ENCODE measurements at places on chromosomes 12 and 14.

- no peak for DNase-seq
These were observed 167.9 kb upstream of the NTF3 start for GRCh38 chr12:5264006-5264405.

DNA sequence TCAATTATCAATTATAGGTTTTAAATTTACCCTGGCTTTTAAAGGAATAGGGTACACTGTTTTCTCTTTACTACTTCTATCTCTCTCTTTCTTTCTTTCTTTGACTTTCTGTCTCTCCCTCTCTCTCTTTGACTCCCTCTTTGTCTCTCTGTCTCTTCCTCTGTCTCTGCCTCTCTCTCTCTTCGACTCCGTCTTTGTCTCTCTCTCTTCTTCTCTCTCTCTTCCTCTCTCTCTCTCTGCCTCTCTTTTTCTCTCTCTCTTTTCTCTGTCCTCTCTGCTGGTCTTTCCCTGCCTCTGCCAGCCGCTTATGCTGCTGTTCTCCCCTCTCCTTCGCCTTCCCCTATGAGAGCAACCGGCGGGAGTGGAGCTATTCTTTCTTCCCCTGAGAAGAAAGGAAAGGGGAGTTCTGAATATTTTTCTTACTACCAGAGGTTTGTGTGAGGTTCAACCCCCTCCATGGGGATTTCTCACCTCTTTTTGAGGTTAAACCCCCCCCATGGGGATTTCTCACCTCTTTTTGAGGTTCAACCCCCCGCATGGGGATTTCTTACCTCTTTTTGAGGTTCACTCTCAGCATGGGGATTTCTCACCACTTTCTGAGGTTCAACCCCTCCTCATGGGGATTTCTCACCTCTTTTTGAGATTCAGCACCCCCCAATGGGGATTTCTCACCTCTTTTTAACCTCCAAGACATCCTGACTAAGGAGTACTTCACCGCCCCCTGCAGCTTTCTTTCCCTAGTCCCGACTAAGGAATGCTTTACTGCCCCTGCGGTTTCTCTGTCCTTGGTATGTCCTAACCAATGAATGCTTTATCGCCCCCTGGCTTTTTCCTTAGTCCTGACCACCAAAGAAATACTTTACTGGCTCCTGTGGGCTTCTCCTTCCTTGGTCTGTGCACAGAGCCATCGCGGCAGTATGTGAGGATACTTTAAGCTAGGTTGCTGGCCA lies 27.4 kb upstream of the DDHD1 start:
- peak; percentile 31 for DNase-seq

GRCh38 chr12:28568118-28568517 lies 377.9 kb downstream of the CCDC91 start:
- DNase-seq, result peak; percentile 68

DNA sequence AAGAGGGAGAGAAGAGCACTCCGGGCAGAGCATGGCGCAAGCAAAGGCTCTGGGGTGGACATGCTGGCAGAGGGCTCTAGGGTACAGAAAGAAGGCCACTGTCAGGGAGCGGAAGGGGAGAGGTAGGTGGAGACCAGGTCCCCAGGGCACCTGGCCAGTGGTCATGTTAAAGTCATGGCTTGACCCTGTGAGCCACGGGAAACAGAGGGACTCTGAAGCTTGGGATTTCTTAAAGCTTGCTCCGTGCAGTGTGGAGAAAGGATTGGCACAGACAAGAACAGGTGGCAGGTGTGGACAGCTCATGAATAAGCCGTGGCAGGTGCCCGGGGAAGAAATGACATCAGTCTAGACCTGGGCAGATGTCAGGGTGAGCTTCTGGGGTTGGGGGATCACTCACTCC lies 413.8 kb downstream of the BCL11B start:
- DNase-seq, result no peak

GRCh38 chr12:52026263-52026662 lies 19.5 kb downstream of the TAMALIN start:
- DNase-seq, result no peak

DNA sequence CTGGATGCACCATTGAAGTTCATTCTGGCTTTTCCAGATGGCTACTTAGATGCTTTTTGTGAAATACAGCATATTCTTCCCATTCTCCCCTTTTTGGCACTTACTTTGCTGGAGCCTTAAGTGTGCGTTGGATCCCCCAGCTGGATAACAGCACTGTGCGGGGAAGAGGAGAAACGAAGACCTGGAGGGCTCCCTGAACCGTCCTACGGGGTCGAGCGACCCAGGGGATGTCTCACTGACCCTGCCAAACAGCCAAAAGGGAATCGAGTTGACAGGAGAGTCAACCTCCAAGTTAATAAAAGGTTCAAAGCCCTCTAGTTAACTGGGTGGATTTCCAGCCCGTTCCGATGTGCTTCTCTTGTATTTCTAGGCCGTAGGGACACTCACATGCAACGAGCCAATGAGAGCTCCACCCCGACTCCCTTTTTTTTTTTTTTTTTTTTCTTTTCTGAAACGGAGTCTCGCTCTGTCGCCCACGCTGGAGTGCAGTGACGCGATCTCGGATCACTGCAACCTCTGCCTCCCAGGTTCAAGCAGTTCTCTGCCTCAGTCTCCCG lies 1.0 kb upstream of the CAMKK2 start:
- no peak for DNase-seq

GRCh38 chr14:90496379-90496778 lies 99.5 kb downstream of the CALM1 start:
- DNase-seq, result no peak

DNA sequence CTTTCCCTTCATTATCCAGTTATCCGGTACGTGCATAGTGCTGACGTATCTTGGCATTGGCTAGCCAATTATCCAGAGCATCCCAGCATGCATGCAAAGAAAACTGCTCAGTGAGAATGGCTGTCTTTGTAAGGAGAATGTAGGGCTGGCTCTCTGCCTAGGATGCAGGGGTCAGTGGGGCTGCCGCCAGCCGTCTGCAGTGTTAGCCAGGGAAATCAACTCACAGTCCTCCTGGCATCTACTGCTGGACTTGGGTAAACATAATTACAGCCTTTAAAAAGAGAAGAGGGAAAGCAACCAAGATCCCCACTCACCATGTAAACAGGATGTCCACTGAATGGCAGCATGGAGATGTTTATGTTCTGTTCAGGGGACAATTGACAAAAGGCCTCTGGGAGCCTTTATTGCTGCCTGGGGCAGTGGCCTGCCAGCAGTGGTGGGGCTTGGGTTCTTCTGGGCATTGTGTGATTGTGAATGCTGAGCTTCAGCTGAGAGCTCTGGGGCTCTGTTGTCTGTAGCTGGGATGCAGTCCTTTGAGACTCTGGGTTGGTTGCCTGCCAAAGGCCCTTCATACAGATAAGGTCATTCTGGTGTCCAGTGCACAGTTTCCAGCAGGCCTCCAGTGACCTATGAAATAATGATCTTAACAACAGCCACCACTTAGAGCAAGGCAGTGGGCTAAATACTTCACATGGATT lies 121.8 kb downstream of the TBC1D30 start:
- DNase-seq, result no peak

DNA sequence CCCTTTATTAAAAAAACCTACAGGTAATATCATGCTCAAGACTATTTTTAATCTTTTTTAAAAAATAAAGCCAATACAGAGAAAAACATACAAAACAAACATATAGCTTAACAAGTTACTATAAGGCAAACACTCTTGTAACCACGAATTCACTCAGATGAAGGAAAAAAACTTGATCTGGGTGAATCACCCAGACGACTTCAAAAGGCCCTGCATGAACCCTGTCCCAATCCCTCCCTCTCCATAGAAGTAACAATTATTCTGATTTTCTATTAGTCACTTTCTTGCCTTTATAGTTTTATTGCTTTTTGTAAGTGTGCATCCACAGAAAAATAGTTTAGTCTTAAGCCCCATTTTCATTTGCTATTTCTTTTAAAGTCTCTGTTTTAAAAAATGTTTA lies 72.6 kb downstream of the LRP6 start:
- DNase-seq, result no peak

DNA sequence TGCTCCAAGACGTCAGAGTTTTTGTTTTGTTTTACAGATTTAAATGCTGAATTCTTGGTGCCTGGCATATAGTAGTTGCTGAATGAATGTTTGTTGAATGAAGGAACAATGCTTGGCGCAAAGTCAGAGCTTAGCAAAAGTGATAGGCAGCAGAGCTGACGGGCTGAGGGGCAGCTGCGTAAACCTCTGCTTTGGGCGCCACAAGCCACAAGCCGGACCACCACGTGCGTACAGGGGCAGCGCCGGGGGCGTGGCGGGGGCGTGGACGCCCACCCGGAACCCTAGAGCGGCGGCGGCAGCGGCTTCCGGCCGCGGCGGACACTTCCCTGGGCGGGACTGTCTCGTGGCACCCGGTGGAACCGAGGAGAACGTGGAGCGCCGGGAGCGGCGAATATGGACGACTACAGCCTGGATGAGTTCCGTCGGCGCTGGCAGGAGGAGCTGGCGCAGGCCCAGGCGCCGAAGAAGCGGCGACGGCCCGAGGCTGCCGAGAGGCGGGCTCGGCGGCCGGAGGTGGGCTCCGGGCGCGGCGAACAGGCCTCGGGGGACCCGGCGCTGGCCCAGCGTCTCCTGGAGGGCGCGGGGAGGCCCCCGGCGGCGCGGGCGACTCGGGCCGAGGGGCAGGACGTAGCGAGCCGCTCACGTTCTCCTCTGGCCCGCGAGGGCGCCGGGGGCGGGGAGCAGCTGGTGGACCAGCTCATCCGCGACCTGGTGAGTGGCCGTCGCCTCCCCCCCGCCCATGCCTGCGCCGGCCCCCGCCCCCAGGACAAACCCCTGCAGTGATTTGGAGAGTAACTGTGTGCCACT lies at the start of gene FBXW8:
FBXW8 (plus strand) TSS at position 306 of the 807 bp plus-strand sequence; CDS start at position 394, 88 bp downstream.
- peak; percentile 83 for DNase-seq

GRCh38 chr12:132202929-132203721 lies 58.9 kb downstream of the NOC4L start:
- DNase-seq, result no peak

Data from NCI-H524 (cell line).